ENCODE measurements at places on chromosomes 7 and 10.

- DNase-seq = no peak
These were observed 9.7 kb upstream of the OIT3 start for GRCh38 chr10:72883861-72884260.

DNA sequence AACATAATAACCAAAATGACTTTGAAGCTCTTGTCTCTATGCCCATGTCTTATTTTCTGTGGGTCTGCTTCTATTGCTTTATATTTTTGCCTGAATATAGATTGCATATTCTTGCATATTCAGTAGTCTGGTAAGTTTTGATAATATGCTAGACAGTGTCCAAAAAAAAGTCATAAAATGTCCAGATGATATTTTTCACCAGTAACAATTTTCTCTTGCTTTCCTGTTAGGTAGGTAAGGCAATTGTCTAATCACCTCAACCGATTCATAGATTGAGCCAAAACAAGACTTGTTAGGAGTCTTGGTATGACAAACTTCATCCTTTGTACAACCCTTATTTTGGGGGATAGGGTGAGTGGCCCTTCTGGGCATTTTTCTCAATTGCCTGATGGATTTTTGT lies 277.0 kb upstream of the NRP1 start:
- no peak for DNase-seq

GRCh38 chr7:69676247-69676646 lies 78.0 kb downstream of the AUTS2 start:
- no peak for DNase-seq

- DNase-seq = no peak
These were observed 91.8 kb downstream of the SEPTIN14 start for GRCh38 chr7:55770778-55771177.

GRCh38 chr10:46284286-46285229 lies 2.2 kb upstream of the ANTXRL start:
- DNase-seq = peak; percentile 22

GRCh38 chr7:26179826-26180497 lies 20.6 kb downstream of the HNRNPA2B1 start:
- DNase-seq = no peak

- DNase-seq = no peak
These were observed 11.3 kb downstream of the RSBN1L start for GRCh38 chr7:77707504-77707992.

DNA sequence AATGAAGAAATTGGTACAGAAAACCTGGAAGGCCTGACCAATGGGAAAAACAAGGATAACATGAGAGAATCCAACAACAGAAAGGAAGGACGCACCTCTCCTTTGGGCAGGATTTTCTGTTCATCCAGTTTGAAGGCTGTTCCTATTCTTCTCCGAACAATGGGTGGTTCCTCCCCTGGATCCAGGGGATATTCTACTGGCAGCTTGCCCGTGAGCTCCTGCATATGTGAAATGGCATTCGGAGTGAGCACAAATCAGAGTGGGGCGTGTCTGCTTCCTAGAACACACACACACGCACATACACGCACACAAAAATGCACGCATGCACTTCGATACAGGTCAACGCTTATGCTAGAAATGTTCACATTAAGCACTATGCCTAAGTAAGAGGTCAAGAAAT lies 83.5 kb downstream of the PRPF18 start:
- DNase-seq = no peak

GRCh38 chr7:137658190-137658900 lies 188.4 kb downstream of the DGKI start:
- no peak for DNase-seq

GRCh38 chr7:133625046-133625445 lies 372.2 kb downstream of the EXOC4 start:
- no peak for DNase-seq

Data from activated naive CD4-positive, alpha-beta T cell (primary cell).